ENCODE measurements at places on chromosomes 4 and X. TPM values are rescaled to one million over a fixed set of nuclear protein-coding genes. Genes with fewer than 3 reads are reported as not detected.

Gene RHOXF1
- total RNA-seq: not detected

Gene VCX2
- not detected for total RNA-seq

Gene POLR2B
- total RNA-seq: 67.9 TPM

Gene TASL
- total RNA-seq: 3.3 TPM

Gene AIFM1
- total RNA-seq: 21.2 TPM

Gene CITED1
- 4.7 TPM for total RNA-seq

Gene PAGE5
- total RNA-seq: not detected

Gene CLGN
- 0.48 TPM for total RNA-seq

Gene THAP9
- total RNA-seq: 3.0 TPM

Gene GAB1
- 9.4 TPM for total RNA-seq

Gene ETNPPL
- total RNA-seq: not detected

Gene CORIN
- not detected for total RNA-seq

Gene ARHGAP6
- 23.2 TPM for total RNA-seq

Gene CPEB2
- 14.1 TPM for total RNA-seq

Gene TRPC3
- total RNA-seq: 0.65 TPM

Gene HPGD
- 19.7 TPM for total RNA-seq

Gene BTC
- 1.6 TPM for total RNA-seq

Gene RIBC1
- total RNA-seq: 1.9 TPM

Gene RHOXF2B
- total RNA-seq: not detected

Gene TBC1D9
- 42.8 TPM for total RNA-seq

Gene FMR1NB
- not detected for total RNA-seq

Gene ERAS
- total RNA-seq: not detected

Gene CPZ
- total RNA-seq: 7.1 TPM

Gene CBLL2
- total RNA-seq: not detected

Gene UGT2B11
- not detected for total RNA-seq

Gene EIF1AX
- total RNA-seq: 37.5 TPM

Gene ZBTB33
- 11.6 TPM for total RNA-seq

Gene RAB40AL
- 0.84 TPM for total RNA-seq

Gene SLC9B1
- total RNA-seq: 0.37 TPM

Gene UGT2A1
- not detected for total RNA-seq

Gene SPINK2
- not detected for total RNA-seq

Gene ZXDA
- total RNA-seq: 5.4 TPM

Gene ALAS2
- total RNA-seq: 1.3 TPM

Gene PAGE2B
- total RNA-seq: not detected

Gene CXCL10
- total RNA-seq: not detected

Gene HELQ
- 17.6 TPM for total RNA-seq

Gene ARMCX2
- total RNA-seq: 19.2 TPM

Gene SHOX
- not detected for total RNA-seq

Gene GK
- total RNA-seq: 58.6 TPM

Gene ERCC6L
- total RNA-seq: 0.12 TPM

Gene CXCR3
- total RNA-seq: not detected

Gene TMPRSS11D
- total RNA-seq: not detected

Gene CENPVL1
- total RNA-seq: not detected
